ENCODE measurements at places on chromosomes 6 and 20.

GRCh38 chr20:57395111-57395966, 4.1 kb downstream of the RBM38 start:
- DNase-seq, result no peak

- no peak for DNase-seq
Observed at GRCh38 chr6:49892280-49892679, 25.9 kb upstream of the CRISP1 start.

GRCh38 chr6:30311671-30312070, 15.1 kb upstream of the TRIM39 start:
- no peak for DNase-seq

- peak; percentile 12 for DNase-seq
Observed at GRCh38 chr20:7924692-7925091, 15.6 kb downstream of the HAO1 start.

GRCh38 chr20:18164356-18164755, 26.7 kb downstream of the KAT14 start:
- no peak for DNase-seq

DNA sequence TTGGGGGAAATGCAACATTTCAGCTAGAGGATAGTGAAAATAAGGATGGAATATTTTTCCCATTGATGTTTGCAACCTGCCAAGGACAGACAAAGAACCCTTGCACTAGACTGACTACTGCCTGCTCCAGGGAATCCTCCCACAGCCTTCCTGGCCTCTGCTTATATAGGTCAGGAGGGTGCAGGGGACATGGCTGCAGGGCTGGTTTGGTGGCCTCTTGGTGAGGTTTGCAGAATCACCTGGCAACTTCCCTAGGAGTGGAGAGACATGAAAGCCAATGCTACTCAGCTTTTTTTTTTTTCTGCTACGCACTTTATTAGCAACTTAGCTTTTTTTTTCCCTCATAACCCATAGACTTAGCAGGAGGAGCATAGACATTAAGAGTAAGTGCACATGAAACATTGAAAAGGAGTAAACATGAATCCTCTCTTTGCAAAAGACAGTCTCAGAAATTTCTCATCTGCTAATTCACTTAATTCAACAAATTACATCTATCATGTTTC, 39.8 kb upstream of the CDYL start:
- no peak for DNase-seq

DNA sequence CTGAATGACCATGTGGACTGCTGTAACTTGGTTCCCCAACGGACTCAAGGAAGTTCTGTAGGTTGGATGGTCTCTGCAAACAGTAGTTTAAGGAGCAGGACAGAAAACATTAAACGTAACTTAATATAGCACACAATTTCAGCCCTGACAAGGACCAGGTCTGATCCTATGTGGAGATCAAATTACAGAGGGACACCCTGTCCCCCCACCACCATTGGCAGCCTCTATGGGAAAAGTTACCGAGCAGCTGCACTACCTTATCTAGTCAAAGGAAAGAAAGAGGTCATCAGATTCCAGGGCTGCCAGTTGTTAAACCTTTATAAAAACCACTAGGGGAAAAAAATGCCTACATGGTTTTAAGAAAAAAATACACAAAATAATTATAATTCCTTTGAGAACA, 191.5 kb upstream of the RSPO3 start:
- no peak for DNase-seq

GRCh38 chr6:167103041-167103891, 19.6 kb upstream of the CCR6 start:
- DNase-seq, result no peak

DNA sequence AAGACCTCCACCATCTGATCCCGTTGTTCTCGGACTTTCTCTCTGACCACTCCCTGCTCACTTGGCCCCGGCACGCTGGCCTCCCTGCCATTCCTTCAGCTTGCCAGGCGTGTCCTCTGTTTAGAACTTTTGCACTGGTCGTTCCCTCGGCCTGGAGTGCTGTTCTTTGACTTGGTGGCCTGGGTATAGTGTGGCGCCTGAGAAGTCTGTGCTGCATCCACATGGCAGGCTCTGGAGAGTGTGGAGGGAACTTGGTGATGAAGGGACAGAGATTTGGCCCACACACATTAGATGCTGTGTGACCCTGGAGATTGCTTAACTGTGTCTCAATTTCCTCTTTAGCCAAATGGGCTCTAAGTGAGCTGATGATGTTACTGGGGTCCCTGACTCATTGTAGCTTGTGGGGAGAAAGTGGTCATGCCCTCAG, 13.0 kb upstream of the TGM2 start:
- no peak for DNase-seq

GRCh38 chr20:8126841-8127378, 5.2 kb upstream of the PLCB1 start:
- DNase-seq, result no peak

- no peak for DNase-seq
Observed at GRCh38 chr6:115712291-115712961, 348.3 kb downstream of the FRK start.

- no peak for DNase-seq
Observed at GRCh38 chr6:40438246-40438887, 148.8 kb downstream of the LRFN2 start.

GRCh38 chr20:50136822-50137599, 16.5 kb downstream of the PEDS1 start:
- no peak for DNase-seq

DNA sequence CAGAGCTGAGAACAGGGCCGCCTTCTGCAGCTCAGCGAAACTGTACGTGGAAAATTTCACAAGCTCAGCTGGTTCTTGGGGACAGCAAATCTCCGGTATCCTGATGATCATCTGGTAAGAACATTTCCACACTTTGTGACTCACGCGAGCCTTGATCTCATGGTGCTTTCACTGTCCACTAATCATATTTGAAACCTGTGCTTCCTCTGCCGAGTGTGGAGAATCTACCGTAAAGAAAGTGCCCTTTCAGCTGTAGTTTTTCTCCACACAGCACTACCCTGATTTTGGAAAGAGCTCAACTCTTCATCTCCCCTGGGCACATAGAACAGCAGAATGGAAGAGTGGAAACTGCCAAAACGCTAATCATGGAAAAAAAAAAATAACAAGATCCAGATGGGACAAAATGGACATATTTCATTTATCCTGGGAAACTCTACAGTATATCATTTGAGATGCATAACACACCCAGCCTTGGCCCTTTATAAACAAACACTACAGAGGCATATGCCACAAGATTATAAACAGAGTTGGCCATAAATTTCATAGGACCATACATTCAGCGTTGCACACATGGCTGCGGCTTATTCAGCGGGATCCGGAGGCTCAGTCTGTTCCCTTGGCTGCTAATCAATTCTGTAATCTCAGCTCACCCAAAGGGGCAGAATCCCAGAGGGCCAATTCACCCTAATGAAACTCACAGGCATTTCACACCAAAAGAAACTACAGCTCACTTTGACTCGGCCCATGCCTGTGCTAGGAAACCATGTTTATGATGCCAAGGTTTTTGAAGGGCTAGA, 434.5 kb downstream of the HDGFL1 start:
- peak; percentile 77 for DNase-seq

DNA sequence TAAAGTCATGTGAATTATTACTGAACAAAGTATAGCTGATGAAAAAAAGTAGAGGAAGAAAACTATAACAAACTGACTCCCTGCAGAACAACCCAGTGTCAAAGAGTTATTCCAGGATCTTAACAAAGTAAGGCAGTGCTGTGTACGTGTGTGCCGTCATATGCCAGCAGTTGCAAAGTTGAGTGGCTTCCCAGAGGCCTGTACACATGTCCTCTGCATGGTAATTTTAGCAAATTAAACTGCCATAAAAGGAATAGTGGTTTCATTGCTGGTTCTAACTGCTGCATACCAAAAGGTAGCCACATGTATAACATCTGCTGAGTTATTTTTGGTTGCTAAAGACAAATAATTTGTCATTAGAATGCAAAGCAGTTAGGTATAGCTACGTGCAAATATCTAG, 44.8 kb downstream of the RIPOR2 start:
- no peak for DNase-seq

GRCh38 chr6:129700666-129701065, 9.3 kb downstream of the ARHGAP18 start:
- no peak for DNase-seq

GRCh38 chr20:40464731-40465208, 224.3 kb downstream of the MAFB start:
- no peak for DNase-seq

DNA sequence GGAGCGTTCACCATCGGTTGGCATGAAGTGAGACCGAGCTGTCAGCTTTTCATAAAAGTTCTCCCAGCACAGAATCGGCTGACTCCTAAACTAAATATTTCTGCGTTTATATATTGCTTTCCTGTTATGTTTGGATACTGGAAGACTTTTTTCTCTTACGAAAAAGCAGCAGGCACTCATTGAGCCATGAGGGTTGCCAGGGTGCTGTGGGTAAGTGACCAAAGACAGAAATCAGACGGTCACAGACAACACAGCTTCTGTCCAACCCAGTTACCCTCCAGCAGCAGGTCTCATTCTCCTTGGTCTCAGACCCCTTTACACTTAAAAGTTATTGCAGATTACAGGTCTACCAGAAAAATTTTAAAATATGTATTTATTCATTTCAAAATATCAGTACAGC, 113.7 kb downstream of the FAM120B start:
- no peak for DNase-seq

DNA sequence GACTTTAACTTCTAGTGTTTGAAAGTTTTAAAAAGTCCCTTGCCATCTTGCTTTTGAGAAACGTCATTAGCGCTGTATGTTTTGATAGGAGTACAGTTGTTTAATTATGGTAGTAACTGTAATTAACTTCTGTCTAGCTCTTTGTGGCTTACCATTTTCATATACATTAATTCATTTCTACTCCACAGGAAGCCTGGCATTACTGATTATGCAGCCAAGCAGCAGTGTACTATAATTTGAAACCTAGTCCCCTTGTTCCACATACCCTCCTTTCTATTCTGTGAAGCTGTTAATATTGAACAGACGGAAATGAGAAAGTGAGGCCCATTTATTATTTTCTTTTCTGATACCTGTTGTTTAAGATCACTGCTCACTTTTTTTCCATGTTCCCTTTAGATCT, 235.4 kb downstream of the CDKAL1 start:
- DNase-seq, result no peak

DNA sequence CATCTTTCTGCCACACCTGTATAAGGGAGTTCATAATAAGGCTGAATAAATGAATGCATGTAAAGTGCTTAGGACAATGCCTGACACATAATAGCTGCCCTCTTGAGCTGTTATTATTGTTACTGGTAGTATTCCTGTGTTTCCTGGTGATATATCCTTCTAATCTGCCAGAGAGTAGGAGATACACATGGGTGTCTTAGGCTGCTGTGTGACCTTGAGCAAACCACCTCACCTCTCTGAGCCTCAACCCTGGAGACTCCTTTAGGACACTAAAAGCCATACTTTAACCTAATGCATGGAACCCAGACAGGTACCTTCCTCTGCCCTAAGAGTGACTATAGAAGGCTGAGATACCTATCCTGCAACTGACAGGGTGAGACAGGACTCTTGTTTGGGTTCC, 7.6 kb downstream of the SCRT2 start:
- no peak for DNase-seq

GRCh38 chr6:89562093-89562973, 76.2 kb downstream of the LYRM2 start:
- no peak for DNase-seq

GRCh38 chr6:165599121-165599520, 63.9 kb downstream of the PDE10A start:
- no peak for DNase-seq

DNA sequence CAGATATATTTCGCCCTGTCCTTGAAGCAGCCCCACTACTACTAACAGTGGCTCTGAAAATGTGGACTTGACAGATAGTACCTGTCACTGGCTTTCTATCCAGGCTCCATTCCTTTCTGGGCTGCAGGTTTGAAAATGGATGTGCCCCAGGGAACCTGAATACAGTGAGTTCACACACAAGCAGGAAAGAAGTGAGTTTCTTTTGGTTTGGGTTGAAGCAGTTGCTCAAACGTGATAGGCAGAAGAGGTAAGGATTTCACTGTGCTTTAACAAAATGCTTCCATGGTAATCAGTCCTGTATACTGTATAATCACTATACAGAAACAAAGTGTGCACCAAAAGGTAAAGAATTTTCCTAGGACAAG, 382.9 kb downstream of the PRKN start:
- DNase-seq, result no peak

DNA sequence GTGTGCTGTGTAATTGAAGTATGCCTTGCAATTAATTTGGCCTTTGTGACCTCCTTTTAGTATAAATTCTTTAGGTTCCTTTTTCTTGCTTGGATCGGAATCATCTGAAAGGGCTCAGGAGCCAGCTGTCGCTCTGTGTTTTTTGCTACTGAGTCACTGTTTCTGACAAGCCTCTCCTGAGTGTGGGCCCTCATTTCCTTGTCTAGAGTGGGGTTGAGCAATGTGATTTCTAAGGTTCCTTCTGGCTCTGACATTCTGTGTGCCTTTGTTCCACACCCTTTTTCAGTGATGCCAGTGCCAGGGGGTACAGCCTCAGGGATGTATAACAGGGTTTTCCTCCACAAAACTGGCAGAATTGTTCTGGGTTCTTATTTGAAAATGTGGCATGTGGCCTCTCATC, 26.5 kb downstream of the DAAM2 start:
- no peak for DNase-seq

All from hepatocyte (in vitro differentiated cells).